ENCODE measurements at places on chromosomes 5 and 9. TPM values are rescaled to one million over a fixed set of nuclear protein-coding genes. Genes with fewer than 3 reads are reported as not detected.
A peak's percentile ranks its signal among the peaks of the same experiment; 100 is the strongest.

DNA sequence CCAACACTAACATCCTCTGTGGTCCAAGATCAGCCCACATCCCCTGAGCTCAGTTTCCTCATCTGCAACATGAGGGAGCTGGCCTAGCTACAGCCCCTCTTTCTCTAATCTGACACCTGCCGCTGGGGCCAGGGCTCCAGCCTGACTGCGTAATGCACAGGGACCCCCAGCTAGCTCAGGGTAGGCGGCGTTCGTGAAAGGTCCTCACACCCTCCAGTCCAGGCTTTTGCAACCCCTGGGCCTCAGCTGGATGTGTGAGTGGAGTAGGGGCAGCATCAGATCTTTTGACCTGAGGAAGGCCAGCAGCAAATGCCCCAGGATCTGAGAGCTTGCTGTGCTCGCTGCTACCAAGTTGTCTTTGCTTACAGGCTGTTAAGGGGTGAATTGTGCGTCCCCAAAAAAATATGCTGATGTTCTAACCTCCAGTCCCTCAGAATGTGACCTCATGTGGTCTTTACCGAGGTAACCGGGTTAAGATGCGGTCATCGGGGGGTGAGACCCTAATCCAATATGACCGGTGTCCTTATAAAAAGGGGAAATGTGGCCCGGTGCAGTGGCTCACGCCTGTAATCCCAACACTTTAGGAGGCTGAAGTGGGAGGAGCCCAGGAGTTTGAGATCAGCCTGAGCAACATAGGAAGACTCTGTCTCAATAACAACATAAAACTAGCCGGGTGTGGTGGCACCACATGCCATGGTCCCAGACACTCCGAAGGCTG lies 47.8 kb downstream of the PLPP7 start:
- no peak for DNase-seq

GRCh38 chr9:101625876-101626275 lies 31.1 kb upstream of the PPP3R2 start:
- no peak for DNase-seq

GRCh38 chr9:123343443-123344191 lies 12.4 kb upstream of the CRB2 start:
- peak; percentile 70 for DNase-seq

DNA sequence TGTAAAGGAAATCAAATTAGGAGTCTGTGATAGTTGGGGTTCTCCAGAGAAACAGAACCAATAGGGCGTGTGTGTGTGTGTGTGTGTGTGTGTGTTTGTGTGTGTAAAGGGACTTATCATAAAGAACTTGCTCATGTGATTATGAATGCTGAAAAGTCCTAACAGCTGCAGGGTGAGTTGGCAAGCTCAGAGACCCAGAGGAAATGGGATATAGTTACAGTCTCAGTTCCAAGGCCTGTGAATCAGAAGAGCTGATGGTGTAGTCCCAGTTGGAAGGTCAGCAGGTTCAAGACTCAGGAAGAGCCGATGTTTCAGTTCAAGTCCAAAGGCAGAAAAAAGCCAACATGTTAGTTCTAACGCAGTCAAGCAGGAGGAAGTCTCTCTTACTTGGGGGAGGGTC lies 214.2 kb downstream of the ELAVL2 start:
- no peak for DNase-seq

- no peak for DNase-seq
Measured at GRCh38 chr5:133930061-133930812, 38.2 kb downstream of the C5orf15 start.

DNA sequence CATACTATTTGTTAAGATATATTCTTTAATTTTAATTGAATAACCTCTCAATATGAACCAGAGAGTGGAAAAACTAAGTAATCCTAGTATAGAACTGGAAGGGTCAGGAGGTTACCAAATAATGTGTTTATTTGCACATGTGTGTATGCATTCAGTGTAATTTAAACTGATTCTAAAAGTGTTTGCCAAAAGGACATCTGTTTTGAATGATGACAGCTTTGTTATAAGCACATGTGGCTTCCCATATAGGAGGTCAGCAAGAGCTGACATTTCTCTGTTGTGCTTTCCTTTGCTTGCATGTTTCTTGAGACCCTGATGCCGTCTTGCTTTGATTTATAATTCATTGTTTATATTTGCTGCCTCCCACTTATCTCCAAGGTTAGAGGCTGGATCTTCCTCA lies 383.4 kb downstream of the BRINP1 start:
- DNase-seq: no peak

The CEL gene
- 16.7 TPM for polyA plus RNA-seq

GRCh38 chr5:107580889-107581820 lies 89.6 kb downstream of the EFNA5 start:
- no peak for DNase-seq

DNA sequence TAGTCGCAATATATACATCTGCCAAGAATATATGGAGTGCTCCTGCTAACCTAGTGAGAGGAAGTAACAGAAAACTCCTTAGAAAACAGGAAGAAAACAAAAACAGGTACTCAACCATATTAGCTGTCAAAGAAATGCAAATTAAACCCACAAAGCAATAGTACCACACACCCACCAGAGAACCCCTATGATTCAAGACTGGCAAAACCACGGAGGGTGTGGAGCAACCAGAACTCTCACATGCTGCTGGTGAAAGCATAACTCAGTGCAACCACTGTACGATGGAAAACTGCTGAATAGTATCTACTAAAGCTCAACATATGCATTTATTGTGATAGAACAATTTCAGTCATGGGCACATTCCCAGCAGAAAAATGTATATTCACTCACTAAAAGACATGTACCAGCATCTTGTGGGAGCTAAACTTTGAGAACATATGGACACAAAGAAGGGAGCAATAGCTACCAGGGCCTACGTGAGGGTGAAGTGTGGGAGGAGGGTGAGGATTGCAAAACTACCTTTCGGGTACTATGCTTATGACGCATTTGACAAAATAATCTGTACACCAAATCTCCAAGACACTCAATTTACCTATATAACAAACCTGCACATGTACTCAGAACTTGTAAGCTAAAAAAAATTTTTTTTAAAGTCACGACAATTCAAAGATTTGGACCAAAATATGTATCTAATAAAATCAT lies 34.0 kb downstream of the PTPN3 start:
- no peak for DNase-seq

The TMEM174 gene
- polyA plus RNA-seq: 59.0 TPM

- DNase-seq: no peak
Measured at GRCh38 chr5:136028090-136028489, 698 bp upstream of the TGFBI start.

GRCh38 chr5:172501708-172502320 lies 47.5 kb upstream of the SH3PXD2B start:
- peak; percentile 22 for DNase-seq

- DNase-seq: no peak
Measured at GRCh38 chr9:131608493-131609037, 63.2 kb downstream of the PRRT1B start.

The NRG2 gene
- polyA plus RNA-seq: 4.6 TPM

DNA sequence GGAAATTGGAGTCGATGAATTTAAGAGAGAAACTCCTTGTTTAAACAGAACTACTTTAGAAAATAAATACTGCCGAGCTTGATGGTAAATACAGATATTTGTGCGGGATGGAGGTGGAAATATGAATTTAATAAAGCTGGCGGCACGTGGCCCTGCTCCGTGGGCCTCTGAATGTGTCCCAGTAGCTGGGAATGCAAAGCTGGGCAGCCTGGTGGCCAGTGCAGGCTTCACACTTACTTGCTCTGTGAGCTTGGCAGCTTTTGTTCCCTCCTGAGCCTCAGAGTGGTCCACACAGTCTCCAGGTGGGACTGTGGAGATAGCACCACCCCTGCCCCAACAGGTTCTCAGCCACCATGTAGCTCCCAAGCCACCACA lies 45.9 kb downstream of the BARX1 start:
- DNase-seq: no peak

GRCh38 chr5:22889720-22890119 lies 36.6 kb upstream of the CDH12 start:
- no peak for DNase-seq

GRCh38 chr9:137045294-137046087 lies 486 bp downstream of the NPDC1 start:
- peak; percentile 38 for DNase-seq

- DNase-seq: no peak
Measured at GRCh38 chr5:162485666-162486292, 418.2 kb downstream of the GABRG2 start.

The LHFPL2 gene
- 1.8 TPM for polyA plus RNA-seq

The GFI1B gene
- not detected for polyA plus RNA-seq

- peak; percentile 77 for DNase-seq
Measured at GRCh38 chr5:34042321-34042720, 692 bp downstream of the C1QTNF3 start.

- no peak for DNase-seq
Measured at GRCh38 chr5:41338136-41338675, 124.9 kb upstream of the C6 start.

DNA sequence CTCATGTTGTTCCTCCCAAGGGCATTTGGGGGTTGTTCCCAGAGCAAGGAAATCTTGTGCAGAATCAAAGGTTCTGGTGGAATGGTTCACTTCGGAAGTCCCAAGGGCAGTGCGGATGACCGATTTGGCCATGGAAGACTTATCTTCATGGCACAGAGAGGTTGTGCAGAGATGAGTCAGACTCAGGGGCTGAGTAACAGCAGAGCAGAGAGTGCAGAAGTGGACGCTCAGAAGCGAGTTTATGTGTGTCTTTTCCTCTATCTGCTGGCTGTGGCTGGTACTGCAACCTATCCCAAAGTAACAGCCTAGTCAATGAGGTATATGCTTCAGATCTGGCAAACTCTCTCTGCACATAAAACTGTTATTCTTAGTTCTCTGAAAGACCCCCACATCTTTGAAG lies 118.1 kb downstream of the DPYSL3 start:
- peak; percentile 40 for DNase-seq

- no peak for DNase-seq
Measured at GRCh38 chr9:86822006-86822801, 125.1 kb downstream of the GAS1 start.

GRCh38 chr5:177421062-177421798 lies 5.2 kb upstream of the GRK6 start:
- DNase-seq: no peak

GRCh38 chr9:116319480-116319879 lies 165.9 kb downstream of the PAPPA start:
- DNase-seq: no peak

The GMCL2 gene
- polyA plus RNA-seq: not detected

DNA sequence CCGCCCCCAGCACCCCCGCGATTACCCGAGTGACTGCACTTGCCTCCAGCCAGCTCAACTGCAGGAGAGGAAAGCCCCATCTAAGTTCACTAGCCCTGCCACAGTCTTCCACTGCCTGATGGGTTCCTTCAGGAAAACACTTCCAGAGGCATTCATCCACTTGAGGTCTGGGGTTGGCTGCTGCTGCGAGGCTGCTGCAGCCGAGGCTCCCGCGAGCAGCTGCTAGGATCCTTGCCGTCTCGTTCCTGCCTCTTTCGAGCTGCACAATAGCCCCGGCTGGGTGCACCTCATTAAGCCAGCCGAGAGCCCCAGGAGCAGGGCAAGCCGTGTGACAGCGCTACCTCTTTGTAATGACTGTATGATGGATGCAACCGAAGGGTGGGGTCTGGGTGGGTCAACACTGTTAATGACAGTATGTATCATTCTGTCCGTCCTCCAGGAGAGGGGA lies 24.2 kb upstream of the ELAVL2 start:
- DNase-seq: peak; percentile 79

The ZMAT2 gene
- 122 TPM for polyA plus RNA-seq

DNA sequence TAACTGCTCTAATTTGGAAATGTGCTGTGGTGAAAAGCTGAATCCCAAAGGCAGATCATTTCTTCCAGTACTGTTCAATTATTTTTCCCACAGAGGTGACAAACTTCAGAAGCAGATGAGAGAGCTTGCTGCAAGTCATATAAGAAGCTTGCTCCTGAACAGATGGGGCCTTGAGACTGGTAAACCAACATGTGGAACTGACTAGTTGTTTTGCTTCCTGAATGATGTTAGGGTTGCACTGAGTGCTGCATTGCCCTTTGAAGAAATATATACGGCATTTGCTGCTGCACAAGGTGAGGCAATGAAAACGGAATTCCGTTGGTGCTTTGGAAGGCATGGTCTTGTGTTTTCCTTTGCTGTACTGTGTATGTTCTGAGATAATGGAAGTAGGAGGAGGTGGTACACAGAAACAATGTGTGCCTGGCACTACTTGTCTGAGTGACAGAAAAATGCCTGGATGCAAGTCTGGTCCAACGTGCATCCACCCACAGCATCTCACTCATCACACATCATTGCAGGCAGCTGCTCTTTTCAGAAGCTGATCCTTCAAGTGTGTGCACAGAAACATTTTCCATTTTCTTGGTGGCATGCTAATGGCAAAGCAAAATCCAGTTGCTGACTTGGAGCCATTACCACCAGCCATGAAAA lies 76.9 kb downstream of the ANKH start:
- no peak for DNase-seq

All from kidney (tissue), 22 donors.